Hypothalamus (tissue), 51 donors: ENCODE measurements at places on chromosomes 6 and 20.

- no peak for DNase-seq
Measured at GRCh38 chr20:51861726-51862466, 59.6 kb upstream of the SALL4 start.

DNA sequence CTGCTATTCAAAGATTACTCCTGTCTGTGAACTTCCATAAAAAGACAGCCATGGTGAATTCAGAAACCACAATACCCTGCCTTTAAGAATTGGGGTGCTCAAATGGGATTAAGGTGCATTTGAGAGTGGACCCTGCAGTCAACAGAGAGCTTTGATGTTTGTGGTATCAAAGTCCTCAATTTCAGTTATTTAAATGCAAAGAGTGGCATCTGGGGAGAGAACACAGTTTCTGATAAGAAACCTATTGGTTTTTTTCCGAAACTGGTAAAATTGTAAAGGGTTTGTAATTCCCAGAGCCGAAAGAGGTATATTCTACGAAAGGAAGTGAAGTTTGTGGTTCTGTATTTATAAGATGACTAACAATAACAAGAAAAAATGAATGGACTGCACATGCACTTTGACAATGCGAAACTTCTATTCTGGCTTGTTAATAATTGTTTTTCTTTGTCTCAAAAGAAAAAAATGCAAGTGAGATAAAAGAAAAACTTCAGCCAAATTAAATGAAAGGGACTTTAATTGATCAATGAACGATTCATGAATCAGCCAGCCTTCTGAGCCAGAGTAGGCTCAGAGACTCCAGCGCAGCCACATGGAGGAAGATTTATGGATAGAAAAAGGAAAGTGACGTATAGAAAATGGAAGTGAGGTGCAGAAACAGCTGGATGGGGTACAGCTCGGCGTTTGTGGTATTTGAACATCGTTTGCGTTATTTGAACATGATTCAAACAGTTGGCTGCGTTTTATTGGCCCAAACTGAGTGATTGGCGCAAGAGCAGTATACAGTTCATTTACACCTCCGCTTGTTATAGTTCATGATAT is 70.5 kb upstream of the DUSP22 start:
- DNase-seq, result no peak

- DNase-seq, result no peak
Measured at GRCh38 chr6:87755708-87756671, 54.0 kb upstream of the AKIRIN2 start.

GRCh38 chr6:89954721-89955148 is 60.5 kb downstream of the GJA10 start:
- no peak for DNase-seq

DNA sequence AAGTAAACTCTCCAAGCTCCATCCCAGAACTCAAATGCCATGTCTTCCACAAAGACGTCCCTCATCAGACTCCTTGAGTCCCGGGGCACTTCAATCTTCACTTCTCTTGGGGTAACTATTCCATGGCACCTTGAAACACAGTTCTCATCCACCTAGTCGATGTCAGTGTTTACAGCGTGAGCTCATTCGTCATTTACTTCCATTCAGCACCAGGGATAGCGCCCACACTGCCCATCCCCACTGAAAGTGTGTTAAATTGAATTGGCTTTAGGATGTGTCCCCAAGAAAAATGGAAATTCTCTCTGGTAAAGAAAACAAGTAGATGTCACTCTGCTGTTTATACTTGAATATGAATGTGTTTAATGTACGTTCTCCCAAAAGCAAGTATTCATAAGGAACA is 31.3 kb downstream of the KCNK15 start:
- no peak for DNase-seq

DNA sequence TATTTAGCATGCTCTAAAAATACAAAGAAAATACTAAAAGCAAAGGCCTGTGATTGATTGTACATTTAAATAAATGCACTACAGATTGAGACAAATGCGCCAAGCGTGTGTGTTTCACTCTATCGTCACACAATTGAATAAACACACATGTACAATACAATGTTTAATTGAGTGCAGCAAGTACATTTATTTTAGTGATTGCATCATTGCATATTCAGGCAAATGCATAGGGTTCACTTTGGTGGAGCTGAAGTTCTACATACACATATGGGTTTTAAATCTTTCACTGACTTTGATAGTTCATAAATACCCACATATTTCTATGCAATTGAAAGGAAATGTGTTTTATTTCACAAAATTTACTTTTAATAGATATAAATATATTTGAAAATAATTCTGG is 750.6 kb upstream of the MMS22L start:
- DNase-seq, result no peak

- DNase-seq, result no peak
Measured at GRCh38 chr20:34701405-34702085, 2.6 kb upstream of the TP53INP2 start.

GRCh38 chr20:19712721-19713260 is 45.3 kb upstream of the RIN2 start:
- DNase-seq, result no peak

GRCh38 chr6:83770910-83771309 is 62.0 kb upstream of the SNAP91 start:
- DNase-seq, result no peak

DNA sequence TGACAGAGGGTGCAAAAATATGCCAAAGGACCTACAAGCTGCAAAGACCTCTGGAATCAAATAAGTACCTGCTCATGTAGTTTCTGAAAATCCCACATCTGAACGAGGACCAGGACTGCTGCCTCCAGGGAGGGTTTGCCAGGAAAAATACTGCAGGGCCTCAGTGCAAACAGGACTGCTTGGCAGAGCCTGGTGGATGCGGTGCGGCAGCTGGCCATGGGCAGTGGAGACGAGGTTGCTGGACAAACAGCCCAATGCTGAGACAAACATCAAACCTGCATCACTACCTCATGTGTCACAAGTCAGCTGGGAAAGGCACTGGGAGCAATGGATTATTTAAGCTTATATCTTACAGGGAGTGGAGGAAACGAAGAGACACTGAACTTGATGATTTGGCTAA is 238.8 kb downstream of the PAX1 start:
- no peak for DNase-seq

- DNase-seq, result no peak
Measured at GRCh38 chr6:147586044-147586443, 77.6 kb downstream of the SAMD5 start.

- DNase-seq, result no peak
Measured at GRCh38 chr6:16306334-16306733, 67.9 kb downstream of the GMPR start.

DNA sequence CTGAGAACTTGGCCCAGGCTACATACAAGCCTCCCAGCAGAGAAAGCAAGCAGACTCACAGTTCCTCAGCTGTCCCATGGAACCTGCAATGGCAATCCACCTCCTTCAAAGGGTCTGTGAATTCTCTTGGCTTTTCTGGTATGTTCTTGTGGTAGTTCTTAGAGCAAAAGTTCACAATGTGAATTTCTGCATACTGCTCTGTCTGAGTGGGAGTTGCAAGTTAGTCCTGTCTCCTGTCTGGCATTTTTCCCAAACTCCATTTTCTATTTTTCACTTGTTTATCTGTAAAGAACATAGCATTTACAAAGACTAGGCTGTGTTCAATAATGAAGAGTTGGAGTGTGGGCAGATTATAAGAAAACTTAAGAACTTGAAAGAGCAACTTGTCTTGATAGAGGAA is 269.9 kb downstream of the BCKDHB start:
- no peak for DNase-seq

- DNase-seq, result no peak
Measured at GRCh38 chr6:31765910-31766794, 3.7 kb downstream of the SAPCD1 start.

GRCh38 chr6:53916804-53917463 is 122.1 kb downstream of the LRRC1 start:
- DNase-seq, result no peak

DNA sequence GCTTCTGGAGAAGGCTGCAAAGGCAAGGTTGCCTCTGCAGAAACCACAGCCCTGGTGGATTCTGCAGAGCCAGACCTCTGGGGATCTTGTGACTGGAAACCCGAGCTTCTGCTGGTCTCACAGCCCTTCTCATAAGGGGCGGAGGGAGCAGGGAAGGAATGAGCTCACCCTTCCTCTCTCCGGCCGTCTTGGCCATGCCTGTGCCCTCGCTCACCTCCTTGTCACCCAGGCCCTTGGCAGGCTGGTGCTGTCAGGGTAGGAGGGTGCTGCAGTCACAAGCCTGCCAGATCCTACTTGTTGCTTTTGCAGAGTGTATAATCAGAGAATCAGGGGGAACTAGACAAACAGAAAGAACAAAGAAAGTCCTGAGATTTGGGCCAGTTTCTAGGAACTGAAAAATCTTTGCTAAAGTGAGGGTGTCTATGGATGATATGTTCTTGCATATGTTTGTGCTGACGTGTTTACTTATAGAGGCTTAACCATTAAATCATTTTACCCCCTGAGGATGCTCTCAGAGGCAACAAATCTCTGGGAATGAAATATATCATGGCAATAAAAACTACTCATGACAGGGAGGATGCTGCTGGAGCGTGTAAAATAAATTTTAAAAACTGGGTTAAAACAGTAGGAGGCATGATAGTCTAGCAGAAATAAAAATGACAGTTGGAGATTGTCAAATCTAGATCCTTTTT is 244.9 kb upstream of the SOX4 start:
- DNase-seq, result no peak

DNA sequence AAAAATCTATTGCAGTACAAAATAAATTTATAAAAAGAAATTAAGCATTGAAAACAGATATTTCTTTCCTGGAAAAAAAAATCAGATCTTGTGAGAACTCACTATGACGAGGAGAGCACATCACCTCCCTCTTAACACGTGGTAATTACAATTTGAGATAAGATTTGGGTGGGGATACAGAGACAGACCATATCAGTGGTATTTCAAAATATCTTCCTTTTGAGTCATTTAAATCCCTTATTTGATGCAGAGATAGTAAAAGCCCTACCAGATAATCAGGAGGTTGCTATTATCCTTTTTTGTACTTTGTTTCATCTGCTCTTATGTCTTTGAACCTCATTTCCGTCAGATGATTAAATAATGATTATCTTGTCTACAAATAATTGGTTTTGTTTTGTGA is 800.4 kb downstream of the KIF16B start:
- DNase-seq, result no peak
